ENCODE measurements at places on chromosomes 12 and 14. TPM values are rescaled to one million over a fixed set of nuclear protein-coding genes. Genes with fewer than 3 reads are reported as not detected.

GRCh38 chr12:124566161-124566996, 1.0 kb downstream of the NCOR2 start:
- peak; percentile 77 for DNase-seq

DNA sequence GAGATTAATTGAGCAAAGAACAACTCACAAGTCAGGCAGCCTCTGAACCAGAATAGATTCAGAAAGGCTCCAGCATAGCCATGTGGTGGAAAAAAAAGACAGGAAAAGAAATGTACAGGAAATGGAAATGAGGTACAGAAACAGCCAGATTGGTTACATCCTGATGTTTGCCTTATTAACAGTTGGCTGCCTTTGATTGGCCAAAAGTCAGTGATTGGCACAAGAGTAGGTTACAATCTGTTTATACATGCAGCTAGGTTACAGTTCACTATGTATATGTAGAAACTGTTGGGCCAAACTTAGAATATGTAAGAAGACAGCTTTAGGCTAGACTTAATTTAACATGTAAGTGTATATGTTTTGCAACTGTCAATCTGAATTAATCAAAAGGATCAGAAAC, 118.9 kb downstream of the UNC79 start:
- DNase-seq, result no peak

- no peak for DNase-seq
These were observed 89.4 kb downstream of the NKX2-1 start for GRCh38 chr14:36430662-36431084.

GRCh38 chr14:31307618-31308017, 100.0 kb upstream of the HECTD1 start:
- DNase-seq, result no peak

DNA sequence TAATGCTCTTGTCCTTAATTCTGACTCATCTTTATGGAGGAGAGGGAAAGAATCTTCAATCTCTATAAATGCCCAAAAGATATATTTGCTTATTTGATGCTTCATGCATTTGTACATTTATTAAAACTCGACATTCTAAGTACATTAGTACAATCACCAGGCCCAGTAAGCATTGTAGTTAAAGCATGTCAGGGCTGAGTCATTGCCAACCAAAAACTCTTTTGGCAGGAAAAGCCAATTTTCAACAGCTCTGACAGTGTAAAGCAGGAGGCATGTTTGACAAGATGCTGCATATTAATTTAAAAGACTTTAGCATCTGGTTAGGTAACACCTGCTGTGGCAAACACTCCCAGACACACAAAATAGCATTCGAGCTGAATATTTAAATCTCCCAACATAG, 290.9 kb downstream of the PPFIA2 start:
- peak; percentile 3 for DNase-seq

DNA sequence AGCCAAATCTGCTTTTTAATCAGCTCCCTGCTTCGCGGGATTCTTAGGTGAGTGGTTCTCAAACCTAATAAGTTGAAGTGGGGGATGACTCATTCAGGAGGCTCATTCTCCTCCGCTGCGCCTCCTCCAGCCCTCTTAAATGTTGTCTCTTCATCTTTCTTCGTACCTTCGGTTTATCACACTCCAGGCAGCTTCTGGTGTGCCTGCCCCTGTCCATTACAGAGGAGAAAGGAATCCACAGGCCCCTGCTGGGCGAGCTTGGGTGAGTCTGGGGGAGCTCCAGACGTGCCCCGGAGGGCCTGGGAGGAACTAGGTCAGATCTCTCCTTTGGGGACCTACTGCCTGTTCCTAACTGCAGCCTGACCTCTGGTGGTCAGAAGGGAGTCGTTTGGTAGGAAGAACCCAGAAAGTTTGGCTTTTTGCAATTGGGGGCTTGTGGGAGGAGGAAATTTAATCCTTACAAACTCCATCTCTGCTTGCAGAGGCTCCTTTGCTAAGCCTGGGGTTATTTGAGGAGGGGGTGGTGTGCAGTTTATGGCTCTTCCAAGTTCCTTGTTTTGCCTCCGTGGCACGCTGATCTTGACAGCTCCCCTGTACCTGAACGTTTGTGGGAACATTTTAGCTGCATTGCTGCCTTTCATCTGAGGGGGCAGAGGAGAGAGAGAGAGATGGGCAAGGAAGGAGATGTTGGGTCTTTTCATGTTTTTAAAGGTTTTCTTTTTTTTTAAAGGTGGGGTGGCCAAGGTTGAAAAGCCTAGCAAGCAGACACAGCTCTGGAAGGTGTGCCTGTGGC, 84.1 kb upstream of the GNG2 start:
- DNase-seq, result peak; percentile 55

- DNase-seq, result no peak
These were observed 17.8 kb downstream of the PAPOLA start for GRCh38 chr14:96519970-96520369.

GRCh38 chr14:22814941-22815713, at the start of gene SLC7A7:
Gene SLC7A7 (minus strand): TSS chr14:22815435. CDS start chr14:22813398, 2,037 bp downstream.
- DNase-seq, result no peak

- DNase-seq, result no peak
These were observed 140.8 kb upstream of the NEDD1 start for GRCh38 chr12:96766232-96766631.

GRCh38 chr12:6959058-6959804, 8.1 kb downstream of the PTPN6 start:
- no peak for DNase-seq

DNA sequence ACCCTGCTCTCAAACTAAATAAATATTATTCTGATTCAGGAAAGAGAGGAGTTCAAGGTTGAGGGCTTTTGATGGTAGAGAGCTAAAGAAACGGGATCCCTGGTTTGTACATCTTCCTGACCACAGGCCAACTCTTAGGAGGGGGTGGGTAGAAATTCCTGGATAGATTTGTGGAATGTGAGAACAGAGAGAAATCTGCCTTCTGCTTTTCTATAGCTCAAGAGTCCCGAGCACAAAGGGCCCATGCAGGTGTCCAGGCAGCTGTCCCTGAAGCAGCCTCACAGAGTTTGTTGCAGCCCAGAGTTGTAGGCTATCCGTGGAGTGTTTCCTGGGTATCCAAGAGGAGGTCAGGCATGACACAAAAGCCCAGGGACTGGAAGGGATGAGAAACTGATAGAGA, 198.6 kb downstream of the BCAT1 start:
- DNase-seq, result no peak

DNA sequence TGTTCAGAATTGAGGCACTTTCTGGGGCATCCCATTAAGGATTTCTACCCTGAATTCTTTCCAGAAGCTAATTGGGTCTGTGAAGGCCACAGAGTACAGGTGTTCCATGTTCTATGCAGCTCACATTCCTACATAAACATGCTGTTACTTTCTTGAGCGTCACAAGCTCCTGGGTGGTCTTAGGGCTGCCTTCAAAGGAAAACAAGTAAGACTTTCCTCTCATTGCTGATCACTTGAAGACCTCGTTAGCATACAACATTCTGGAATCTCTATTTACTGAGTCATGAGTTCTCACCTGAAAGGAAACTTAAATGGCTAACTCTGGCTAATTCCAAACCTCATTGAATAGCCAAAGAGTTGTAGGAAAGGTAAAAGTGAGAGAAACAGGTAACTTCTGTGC, 63.0 kb upstream of the HMGA2 start:
- no peak for DNase-seq

DNA sequence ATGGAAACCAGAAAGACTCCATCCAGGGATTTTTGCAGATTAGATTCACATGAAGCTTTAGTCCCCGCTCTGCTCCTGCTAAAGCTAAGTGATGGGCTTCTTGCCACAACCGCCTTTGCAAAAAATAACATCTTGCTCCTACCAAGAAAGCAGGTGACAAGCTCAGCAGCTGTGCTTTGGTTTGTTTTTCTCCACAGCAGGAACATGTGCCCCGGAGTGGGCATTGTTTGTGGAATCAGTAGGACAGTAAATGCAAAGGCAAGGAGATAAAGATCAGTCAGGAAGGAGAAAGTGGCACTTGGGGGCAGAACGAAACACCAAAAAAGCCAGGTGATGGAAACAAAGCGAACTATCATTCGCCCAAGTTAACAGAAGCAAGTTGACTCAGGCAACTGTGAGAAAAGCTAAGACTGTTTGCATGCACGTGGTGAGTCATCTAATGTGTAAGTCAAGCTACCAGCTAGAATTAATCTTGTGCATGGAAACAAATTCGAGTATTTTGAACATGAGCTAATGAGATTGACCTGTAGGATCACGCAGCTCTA, 165.5 kb upstream of the PLXNC1 start:
- DNase-seq, result peak; percentile 64

- no peak for DNase-seq
These were observed at the start of gene SPATS2 for GRCh38 chr12:49367381-49368239. Gene SPATS2 (plus strand): TSS chr12:49367462. CDS start chr12:49461013, 93,551 bp downstream.

ARMH4 gene
- total RNA-seq, result 0.27 TPM

TAS2R20 gene
- 5.7 TPM for total RNA-seq

JPH4 gene
- not detected for total RNA-seq

GRIP1 gene
- total RNA-seq, result 29.3 TPM

AQP6 gene
- 0.14 TPM for total RNA-seq

NOVA1 gene
- total RNA-seq, result not detected

PMEL gene
- total RNA-seq, result 0.67 TPM

ZNF268 gene
- total RNA-seq, result 15.9 TPM

MYH6 gene
- not detected for total RNA-seq
